ENCODE measurements at places on chromosomes 7 and 10.

GRCh38 chr7:69800495-69800894 lies 202.2 kb downstream of the AUTS2 start:
- DNase-seq = no peak

- no peak for DNase-seq
Observed at GRCh38 chr10:71126432-71126831, 85.9 kb upstream of the UNC5B start.

GRCh38 chr7:102287981-102288278 lies 1.3 kb downstream of the SH2B2 start:
- DNase-seq = no peak

DNA sequence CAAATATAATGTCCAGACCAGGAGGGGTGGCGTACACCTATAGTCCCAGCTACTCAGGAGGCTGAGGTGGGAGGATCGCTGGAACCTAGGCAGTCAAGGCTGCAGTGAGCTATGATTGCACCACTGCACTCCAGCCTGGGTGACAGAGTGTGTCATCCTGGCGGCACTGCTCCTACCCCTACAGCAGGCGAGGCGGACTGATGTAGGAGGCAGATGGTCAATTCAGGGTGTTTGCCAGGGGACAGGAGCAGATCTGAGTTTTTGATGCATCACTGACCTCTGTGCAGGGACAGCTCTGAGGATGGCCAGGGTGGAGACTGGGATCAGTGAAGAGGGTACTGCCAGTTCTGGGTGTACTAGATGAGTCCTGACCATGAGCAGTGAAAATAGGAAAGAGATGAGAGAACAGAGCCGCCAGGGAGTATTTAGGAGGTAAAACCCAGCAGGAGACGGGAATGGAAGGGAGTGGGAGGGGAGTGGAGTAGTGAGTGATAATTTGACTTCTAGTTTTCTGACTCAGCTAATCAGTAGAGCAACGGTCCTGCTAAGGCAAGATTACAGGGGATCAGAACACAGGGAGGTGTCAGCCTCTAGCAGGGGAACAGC lies 75.3 kb downstream of the HIP1 start:
- DNase-seq = no peak

DNA sequence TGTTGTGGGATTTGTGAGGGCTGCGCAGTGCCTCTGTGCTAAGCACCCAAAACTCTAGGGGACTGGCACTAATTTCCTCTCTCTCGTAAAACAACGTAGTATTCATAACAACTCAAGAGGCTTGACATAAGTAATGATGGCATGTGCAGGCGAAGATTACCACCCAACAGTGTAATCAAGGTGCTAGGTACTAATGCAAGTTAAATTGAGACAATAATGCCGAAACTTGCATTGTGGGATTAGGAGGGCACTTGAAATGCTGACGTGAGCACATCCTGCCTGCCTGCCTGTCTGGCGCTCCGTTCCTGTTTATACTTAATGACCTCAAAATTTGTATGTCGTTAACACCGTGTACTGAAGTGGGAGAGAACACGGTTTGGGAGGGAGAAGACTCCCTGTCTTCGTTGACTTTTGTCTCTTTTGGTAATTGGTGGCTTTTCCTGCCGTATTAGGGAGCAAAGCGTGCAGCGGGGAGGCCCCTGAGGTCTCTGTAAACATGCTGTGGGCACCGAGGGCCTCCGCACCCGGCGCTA lies 139.0 kb downstream of the MGMT start:
- DNase-seq = no peak

- no peak for DNase-seq
Observed at GRCh38 chr10:11184093-11184492, 166.4 kb downstream of the CELF2 start.

- DNase-seq = no peak
Observed at GRCh38 chr7:125926621-125927020, 997.0 kb upstream of the POT1 start.

GRCh38 chr7:92246360-92247101 lies 757 bp downstream of the ANKIB1 start:
- DNase-seq = no peak

DNA sequence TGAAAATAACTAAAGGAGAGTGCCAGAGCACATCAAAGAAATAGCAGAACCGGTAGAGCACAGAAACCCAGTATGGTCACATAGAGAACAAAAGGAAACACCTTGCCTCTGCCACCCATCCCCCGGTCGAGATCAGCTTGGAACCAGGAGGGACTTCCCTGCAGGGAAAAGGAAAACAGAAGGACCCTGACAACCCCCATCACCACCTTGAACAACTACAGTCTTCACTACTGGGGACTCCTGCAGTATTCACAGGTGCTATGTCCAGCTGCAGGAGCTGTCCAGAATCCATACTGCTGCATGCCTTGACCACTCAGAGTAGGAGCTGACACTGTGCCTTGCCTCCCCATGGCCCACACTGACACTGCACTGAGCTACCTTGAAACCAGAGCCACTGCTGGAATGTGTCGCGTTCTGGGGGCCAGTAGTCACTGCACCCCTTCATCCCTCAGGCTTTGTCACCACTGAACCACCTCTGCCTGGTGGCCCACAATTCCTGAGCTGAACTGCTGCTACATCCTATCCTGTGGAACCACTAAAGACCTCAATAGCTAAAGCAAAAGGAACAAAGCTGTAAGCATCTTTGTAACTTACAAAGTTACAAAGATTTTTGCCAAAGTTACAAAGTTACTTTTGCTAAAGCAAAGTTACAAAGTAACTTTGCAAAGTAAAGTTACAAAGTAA lies 66.8 kb downstream of the TRIL start:
- DNase-seq = no peak

- DNase-seq = no peak
Observed at GRCh38 chr10:69217119-69217754, 2.9 kb upstream of the HKDC1 start.

- DNase-seq = no peak
Observed at GRCh38 chr7:143221737-143222136, at the start of gene TAS2R40. Gene TAS2R40, plus strand, starts transcription at chr7:143222037. Its CDS starts 42 bp downstream, at chr7:143222079.

DNA sequence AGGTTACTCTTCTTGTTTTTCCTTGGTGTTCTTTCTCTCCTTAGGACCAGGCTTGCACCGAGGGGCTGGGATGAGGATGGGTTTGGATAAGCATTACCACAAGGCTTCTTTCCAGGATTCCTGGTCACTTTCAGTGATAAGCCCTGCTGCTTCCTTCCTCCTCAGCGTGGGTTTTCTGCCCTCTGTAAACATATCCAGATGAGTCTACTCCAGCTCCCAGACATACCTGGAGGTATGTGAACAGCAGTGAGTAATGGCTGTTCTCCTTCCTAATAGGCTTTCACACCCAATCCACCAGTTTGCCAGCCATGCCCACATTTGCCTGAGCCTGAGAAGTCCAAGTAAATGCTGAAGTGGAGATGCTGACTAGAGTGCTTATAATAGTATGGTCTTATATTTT lies 229.8 kb upstream of the YAE1 start:
- no peak for DNase-seq

DNA sequence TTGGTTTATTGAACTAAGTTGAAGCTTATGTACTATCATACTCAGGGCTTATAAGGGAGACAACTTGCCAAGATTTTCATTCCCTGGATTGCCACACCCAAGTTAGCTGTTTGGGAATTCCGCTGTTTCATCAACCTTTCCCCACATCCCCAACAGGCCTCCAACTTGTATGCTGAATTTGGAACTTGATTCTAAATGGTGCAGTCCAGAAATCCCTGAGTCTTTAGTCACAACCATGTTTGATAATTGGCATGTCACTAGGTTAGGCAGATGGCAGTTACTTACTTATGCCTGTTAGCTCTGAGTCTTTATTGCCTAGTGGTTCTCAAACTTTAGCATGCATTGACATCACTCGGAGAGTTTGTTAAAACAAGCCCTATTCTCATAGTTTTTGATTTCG lies 135.4 kb upstream of the PRPS1L1 start:
- DNase-seq = no peak

GRCh38 chr7:107920048-107920772 lies 29.2 kb downstream of the DLD start:
- no peak for DNase-seq

- DNase-seq = no peak
Observed at GRCh38 chr7:22683379-22683778, 43.6 kb upstream of the IL6 start.
